ENCODE measurements at places on chromosomes 13 and 19.

GRCh38 chr13:101262306-101262705 is 154.0 kb downstream of the NALCN start:
- no peak for DNase-seq

DNA sequence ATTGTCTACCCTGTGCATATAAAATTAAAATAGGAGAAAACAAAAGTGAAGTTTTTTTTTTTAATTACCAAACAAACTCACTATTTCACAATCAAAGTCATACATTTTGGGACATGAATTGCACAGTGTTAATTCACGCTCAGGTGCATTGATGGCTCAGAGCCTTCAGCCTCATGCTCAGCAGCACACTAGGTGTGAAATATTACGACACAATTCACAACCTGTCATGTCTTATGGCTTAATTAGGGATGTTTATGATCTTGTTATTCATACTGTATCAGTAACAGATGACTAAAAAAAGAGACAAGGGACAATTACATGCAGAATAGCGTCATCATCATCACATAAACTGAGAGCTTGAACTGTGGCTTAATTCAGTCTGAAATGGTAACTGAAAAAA is 2005.5 kb upstream of the PCDH20 start:
- no peak for DNase-seq

DNA sequence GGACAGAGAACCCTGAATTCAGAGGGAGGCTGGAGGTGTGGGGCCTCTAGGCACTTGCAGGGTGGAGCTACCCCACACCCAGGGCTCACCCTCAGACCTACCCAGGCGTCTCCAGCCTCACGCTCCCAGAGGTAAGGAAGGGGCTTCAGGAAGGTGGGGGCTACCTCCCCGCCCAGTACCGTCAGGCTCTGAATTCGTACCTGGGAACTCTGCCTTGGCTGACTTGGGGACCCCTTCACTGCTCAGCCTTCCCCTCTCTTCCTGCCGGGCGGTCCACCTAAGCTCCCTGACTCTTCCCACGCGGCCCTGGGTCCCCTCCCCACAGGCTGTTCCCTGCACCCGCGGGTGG is 28.5 kb upstream of the PARP4 start:
- no peak for DNase-seq

- no peak for DNase-seq
Measured at GRCh38 chr13:27257648-27258253, 6.4 kb downstream of the RPL21 start.

DNA sequence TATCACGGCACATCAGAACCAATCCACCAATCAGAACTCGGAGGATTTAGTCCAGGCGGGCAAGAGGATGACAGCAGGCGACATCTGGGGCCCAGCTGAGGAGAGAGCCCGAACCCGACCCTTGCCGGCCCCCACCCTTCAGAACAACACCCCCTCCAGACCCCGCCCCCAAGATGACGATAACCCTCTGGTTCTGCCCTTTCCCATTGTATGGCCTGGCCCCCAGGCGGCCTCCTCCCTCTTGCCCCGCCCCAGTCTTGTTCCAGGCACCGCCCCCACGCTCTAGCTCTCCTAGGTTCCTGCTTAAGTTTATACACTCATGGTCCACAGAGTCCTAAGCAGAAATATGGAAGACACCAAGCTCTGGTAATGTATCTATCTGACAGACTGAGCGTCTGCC is 2.8 kb upstream of the ZNF83 start:
- DNase-seq, result no peak

DNA sequence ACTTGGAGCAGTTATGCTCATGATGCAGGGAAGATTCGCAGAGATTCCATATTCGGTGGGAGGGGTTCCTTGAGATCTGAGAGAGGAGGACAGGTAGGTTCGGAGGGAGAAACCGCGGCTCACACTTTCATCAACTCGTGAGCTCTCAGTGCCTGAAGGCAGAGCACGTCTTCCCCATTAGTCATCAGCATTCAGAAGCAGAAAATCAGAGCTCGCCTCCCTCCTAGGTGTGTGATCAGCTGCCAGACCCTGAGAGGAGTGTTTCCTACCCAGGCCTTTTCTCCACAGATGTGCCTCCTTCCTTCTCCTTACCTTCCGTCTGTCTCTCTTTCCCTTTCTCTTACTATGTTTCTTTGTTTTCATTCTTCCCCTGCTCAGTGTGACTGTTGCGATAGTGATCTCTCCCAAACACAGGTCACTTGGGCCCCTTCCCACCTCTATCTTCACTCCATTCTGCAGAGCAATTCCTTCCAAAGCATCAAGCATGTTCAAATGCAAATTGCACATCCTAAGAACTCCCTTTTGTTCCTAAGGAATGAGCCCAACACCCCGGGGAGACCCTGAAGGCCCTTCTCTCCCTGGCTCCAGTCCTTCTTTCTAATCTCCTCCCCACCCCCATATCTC is 389.5 kb downstream of the UQCRFS1 start:
- DNase-seq, result no peak

- no peak for DNase-seq
Measured at GRCh38 chr19:49361438-49362047, 673 bp downstream of the TEAD2 start.

- no peak for DNase-seq
Measured at GRCh38 chr13:98370261-98370660, 193.2 kb upstream of the RNF113B start.

- no peak for DNase-seq
Measured at GRCh38 chr13:109415057-109415456, 371.3 kb downstream of the IRS2 start.

- DNase-seq, result peak; percentile 12
Measured at GRCh38 chr13:93505104-93505952, 278.7 kb downstream of the GPC6 start.
